ENCODE measurements at places on chromosomes 1 and 21.
A peak's percentile ranks its signal among the peaks of the same experiment; 100 is the strongest.

- no peak for DNase-seq
These were observed 20.5 kb upstream of the UBL4B start for GRCh38 chr1:110091791-110092190.

GRCh38 chr1:47761974-47762373, 235.2 kb downstream of the TRABD2B start:
- no peak for DNase-seq

DNA sequence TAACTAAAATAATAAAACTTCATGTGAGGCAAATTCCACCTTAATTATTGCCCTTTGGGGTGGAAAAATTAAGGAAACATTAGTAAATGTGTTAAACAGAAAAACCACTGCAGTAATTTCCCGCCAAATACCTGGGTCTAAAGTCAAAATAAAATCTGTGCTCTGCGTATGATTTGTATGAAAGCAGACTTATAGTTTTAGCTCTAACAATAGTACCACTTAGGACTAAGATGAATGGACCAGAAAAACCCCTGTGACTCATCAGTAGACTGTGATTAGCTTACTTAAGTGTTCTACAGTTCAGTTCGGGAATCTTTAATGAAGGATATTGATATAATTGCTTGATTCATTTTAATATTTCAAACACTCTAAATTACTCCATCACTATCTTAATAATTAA, 23.3 kb upstream of the C1orf105 start:
- DNase-seq, result no peak

DNA sequence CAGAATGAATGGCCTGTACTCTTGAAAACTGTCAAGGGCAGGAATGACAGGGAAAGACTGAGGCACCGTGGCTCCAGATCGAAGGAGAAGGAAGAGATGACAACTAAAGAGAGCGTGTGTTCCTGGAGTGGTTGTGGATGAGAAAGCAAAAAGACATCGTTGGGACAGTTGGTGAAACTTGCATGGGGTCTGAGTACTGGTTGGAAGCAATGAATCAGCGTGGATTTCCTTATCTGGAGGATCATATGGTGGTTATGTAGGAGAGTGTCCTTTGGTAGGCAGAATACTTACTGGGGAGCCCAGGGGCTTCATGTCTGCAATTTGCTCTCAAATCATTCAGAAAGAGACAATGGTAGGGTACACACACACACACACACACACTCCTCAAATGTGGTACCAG, 13.9 kb downstream of the LEMD1 start:
- DNase-seq, result no peak

GRCh38 chr1:92470216-92470615, 16.5 kb downstream of the GFI1 start:
- no peak for DNase-seq

DNA sequence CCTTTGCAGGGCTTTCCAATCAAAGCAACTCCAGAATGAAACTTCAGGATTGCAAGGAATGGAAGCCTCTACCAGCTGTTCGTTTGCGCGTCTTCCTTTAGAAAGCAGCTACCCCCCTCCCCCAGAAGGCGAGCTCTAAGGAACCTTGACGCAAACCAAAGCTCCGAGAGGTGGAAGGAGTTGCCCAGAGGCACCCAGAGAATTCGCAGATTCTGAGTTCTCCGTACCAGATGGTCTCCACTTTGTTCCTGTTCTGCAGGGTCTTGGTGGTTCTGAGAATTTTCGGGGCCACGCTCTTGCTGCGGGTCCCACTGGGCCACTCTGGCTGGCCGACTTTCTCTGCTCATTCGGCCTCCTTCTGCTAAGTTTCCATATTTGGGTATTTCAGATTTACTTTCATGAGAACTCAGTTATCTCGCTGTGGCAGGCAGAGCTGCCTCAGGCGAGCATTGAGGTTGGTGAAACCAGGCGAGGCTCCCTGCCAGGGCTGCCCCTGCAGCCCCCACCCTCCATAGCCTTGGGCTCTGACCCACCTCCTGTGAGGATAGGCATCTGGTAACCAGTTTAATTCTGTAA, 801 bp downstream of the TRAF5 start:
- peak; percentile 34 for DNase-seq

DNA sequence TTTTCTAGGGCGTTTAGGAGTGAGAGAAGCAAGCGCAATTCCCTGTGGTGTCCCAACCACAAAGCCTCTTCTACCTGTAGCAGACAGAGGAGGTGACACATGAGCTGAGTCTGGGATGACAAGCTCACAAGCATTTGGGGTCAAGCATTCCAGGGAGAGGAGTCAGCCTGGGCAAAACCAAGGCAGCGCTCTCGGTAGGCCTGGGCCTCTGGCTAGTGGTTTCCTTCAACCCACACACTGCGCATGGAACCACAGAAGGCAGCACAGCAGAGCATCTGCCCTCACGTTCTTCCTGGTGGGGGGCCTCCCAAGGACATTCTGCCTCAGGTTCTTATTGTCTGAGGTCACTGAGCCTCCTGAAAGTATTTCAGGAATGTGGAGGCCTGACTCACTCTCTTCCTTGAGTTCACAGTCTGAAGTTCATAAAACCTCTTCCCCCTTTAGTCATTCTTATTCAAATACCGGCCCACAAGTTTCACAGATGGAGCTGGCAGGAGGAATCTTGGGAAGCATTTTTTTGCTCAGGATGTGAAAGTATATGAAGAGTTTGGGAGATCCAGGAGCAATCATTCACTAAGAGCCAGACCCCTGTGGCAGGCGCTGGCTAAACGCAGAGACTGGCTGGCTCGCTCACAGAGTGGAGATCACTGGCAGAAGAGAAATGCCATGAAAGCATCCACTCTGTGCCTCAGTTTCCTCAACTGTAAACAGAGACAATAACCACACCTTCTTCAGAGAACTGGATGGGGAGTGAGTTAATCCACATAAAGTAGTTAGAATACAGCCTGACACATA, 26.8 kb downstream of the CCN1 start:
- DNase-seq, result no peak

- DNase-seq, result no peak
These were observed 82.2 kb upstream of the ABCD3 start for GRCh38 chr1:94335950-94336349.

- no peak for DNase-seq
These were observed 493 bp upstream of the ELOA start for GRCh38 chr1:23742670-23743286.

DNA sequence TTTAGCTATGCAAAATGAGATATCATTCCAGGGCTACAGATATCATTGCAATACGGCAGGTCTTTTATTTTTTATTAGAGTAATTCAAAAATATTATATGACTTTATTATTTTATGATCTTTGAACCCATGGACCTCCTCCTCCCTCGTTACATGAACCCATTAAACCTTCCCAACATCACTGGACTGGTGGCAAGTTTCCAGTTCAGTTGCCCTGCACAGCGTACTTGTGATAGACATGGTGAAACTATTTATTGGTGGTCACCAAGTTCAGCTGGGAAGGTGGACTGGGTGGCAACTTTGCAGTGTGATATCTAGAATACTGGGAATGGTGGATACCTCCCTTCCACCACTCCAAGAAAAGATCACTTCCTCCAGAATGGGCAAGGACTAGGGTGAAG, 52.5 kb downstream of the SLC30A10 start:
- DNase-seq, result no peak

- no peak for DNase-seq
These were observed 231.7 kb downstream of the HMCN1 start for GRCh38 chr1:185965870-185966269.

GRCh38 chr1:160351629-160352028, 8.4 kb downstream of the NCSTN start:
- no peak for DNase-seq

- DNase-seq, result no peak
These were observed 147.5 kb downstream of the CYYR1 start for GRCh38 chr21:26425576-26425975.

GRCh38 chr21:44300262-44300959, 558 bp downstream of the PFKL start:
- peak; percentile 62 for DNase-seq
